ENCODE measurements at places on chromosomes 2 and 18. TPM values are rescaled to one million over a fixed set of nuclear protein-coding genes. Genes with fewer than 3 reads are reported as not detected.

RGPD3 gene
- total RNA-seq: 0.48 TPM

RNF103 gene
- total RNA-seq: 18.4 TPM

- no peak for DNase-seq
These were observed 66.9 kb downstream of the ZDBF2 start for GRCh38 chr2:206341396-206341795.

- DNase-seq: no peak
These were observed 5.1 kb downstream of the NEDD4L start for GRCh38 chr18:58049000-58049688.

FAP gene
- 0.50 TPM for total RNA-seq

- no peak for DNase-seq
These were observed 857.3 kb downstream of the CPS1 start for GRCh38 chr2:211413746-211414145.

GRCh38 chr2:158498749-158499136, 42.0 kb downstream of the PKP4 start:
- no peak for DNase-seq

DNA sequence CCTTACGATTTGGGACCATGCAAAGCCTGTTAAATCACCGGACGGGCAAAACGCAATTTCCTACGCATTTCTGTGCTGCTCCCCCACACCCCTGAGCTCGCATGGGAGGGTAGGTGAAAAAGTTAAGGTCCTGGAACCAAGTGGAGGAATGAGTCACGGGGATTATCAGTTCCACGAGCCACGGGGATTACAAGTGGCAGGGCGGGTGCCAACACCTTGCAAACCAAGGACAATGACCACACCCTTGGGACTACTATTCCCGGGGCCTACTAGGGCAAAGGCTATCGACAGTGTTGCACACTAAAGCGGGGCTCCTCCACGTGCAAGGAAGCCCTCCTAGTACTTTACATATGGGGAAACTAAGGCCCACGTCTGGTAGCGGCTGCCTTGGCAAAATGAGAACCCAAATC, 447 bp downstream of the RETSAT start:
- DNase-seq: no peak

DNA sequence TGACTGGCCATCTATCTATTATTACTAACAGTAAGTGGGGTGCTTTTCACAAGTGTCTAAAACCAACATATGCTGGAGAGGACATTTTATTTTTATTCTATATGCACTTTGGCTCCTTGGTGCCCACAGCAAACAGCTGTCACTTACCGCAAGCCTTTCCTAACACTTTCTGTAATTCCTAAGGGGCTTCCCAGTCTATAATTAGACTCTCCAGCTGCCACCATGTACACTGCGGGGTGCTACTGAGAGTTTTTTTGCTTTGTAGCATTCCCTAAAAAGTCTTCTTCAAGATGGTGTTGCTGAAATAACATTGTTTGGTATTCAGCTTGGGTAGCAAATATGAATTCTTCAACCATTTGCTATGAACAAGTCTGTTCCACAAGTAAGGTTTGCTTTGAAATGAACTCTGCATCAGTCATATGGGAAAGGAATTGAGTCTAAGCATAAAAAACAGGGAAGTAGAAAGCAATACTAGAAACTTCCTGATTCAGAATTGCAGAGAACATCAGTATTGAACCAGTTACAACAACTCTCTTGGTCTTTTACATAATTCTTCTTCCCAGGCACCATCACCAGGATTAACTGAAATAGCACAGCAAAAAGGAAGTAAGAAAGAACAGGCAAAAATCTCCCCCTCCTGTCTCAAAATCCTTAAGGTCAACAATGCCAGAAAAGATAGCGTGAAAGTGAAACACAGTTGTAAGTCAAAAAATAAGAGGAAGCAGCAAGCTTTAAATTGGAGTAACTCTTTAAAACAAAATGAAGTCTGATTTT, 28.6 kb downstream of the EPB41L3 start:
- no peak for DNase-seq

ACADL gene
- total RNA-seq: not detected

GRCh38 chr18:24809173-24809950, 348.9 kb downstream of the HRH4 start:
- DNase-seq: no peak

DNA sequence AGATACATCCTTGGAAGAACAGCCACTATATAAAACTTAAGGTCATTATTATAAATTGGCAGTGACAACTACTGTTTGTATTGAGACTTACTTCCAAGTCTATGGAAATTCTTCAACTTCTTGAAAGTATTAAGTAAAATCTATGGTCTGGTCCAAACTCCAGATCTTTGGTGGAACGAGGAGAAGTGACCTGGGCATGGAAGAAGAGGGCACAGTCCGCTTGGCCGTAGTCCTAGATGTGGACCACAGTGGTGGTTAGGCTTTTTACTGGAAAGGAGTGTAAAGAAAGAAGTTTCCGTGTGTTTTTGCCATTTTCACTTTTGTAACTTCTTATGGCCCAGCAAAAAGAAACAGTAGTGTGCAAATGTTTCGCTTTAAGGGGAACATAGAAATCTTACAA, 9.8 kb downstream of the RAB12 start:
- no peak for DNase-seq

FABP1 gene
- not detected for total RNA-seq

DNA sequence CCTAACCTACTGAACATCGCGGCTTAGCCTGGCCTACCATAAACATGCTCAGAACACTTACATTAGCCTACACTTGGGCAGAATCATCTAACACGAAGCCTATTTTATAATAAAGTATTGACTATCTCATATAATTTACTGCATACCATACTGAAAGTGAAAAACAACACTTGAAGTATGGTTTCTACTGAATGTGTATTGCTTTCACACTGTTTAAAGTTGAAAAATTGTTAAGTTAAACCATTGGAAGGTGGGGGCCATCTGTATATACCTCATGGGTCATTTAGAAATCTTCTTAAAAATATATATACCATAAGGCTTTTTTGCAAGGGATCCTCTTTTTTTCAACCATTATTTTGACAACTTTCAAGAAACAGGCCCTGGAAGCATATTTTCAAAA, 16.5 kb downstream of the RNF149 start:
- no peak for DNase-seq

DNA sequence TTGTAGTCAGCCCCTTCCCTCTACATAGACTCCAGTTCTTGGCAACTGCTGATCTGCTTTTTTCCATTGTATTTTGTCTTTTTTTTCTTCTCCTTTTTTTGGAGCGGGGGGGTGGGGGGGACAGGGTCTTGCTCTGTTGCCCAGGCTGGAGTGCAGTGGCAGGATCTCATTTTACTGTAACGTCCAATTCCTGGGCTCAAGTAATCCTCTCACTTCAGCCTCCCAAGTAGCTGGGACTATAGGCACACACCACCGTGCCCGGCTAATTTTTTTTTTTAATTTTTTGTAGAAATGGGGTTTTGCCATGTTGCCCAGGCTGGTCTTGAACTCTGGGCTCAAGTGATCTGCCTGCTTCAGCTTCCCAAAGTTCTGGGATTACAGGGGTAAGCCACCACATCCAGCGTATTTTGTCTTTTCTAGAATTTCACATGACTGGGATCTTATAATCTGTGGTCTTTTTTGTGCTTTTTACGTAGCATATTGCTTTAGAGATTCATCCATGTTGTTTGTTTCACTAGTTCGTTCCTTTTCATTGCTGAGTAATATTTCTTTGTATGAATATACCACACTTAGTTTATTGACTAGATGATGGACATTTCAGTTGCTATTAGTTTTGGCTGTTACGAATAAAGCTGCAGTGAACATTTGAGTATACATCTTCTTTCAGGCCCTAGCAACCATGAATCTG, 17.9 kb downstream of the EML4 start:
- DNase-seq: no peak

RBMS1 gene
- 52.9 TPM for total RNA-seq

DNA sequence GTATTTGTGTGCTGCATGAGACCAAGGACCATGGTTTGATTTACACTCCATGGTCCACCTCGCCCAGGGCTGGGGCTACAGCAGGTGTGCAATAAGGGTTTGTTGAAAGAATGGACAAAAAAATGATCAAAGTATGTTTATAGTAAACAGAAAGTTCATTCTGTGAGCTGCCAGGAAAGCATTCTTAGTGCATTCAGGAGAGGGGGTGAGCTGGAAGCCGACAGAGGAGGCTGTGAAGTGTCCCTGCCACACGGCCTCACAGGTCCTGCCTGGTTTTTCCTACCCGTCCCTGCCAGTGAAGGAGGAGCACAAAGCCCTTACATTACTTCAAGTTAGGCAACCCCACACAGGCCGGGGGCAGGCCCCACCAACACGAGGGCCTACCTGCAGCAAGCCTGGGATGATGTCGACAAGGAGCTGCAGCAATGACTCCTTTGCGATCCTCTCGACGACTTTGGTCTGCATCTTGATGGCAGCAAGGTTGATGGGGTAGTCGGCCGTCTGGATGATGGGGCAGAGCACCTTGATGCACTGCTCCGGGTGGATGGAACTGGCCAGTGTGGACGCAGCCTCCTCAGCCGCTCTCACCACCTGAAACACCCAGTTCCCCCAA, 63.2 kb upstream of the TFCP2L1 start:
- DNase-seq: no peak

DNA sequence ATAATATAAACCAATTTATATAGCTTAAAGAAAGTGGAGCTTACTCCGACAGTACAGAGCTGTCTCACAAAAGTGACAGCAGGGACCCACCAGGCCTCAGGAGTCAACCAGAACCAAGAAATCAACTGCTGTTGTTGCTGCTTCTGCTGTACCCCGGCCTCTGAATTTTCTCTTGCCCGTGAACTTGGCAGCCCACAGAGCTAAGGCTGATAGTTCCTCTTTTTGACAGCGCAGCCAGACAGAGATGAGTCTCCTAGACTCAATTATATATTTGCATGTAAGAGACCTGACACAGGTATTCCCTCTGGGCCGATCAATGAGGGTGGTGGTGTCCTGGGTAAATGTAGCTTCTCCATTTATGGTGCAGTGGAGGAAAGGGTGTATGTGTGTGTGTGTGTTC, 109.4 kb downstream of the KCTD1 start:
- no peak for DNase-seq

MRPL33 gene
- total RNA-seq: 61.7 TPM

NYAP2 gene
- total RNA-seq: not detected

GRCh38 chr2:112751451-112752197, 12.8 kb downstream of the CKAP2L start:
- no peak for DNase-seq

- DNase-seq: no peak
These were observed 292.5 kb upstream of the CNTNAP5 start for GRCh38 chr2:123732563-123732962.

TRPM8 gene
- total RNA-seq: not detected

LINC00305 gene
- not detected for total RNA-seq

- no peak for DNase-seq
These were observed 399.1 kb upstream of the ATP5MC3 start for GRCh38 chr2:175580652-175581051.

- DNase-seq: no peak
These were observed 52.5 kb upstream of the APCDD1 start for GRCh38 chr18:10401930-10402329.

CABLES1 gene
- 5.6 TPM for total RNA-seq

LOXL3 gene
- 1.5 TPM for total RNA-seq

DNA sequence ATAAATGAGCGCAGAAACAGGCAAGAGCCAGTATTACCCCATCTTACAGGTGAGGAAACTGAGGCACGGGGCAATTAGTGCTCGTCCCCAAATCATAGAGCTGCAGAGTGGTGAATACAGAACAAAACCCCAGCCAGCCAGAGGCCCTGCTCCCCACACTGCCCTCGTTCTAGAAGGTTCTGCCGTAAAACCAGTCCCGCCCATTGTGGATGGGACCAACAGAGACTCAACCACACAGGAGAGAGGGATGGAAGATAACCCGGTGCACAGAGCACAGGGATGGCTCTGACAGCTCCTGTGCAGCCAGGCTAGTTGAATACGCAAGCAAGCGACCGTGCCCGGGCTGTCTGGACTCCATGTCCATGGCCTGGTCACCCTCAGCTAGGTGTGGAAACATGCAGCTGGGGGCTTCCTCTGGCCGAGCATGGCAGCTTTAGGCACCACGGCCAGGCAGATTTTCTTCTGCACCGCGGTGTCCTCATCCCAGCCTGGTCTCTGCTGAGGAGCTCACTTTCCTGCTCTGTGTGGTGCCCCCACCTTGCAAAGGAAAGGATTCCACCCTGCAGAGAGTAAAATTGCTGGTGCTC, 146.4 kb downstream of the TPO start:
- DNase-seq: no peak

DNA sequence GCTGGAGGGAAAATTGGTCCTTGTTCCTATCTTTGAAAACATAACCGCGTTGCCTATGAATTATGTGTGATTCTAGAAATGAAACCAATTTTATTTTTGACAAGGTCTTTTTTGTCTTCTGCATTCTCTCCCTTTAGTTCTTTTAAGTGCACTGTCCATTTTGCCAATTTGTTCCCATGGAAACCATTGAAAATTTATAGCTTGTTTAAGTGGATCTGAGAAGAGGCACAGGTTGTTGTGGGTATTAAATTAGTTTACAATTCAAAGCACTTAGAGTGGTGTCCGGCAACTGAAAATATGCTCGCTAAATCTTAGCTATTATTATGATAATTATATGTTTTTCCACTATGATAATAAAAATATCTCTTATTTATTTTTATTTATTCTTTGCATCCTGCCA, 107.5 kb upstream of the FSHR start:
- no peak for DNase-seq

GRCh38 chr18:32577561-32577960, 106.9 kb upstream of the GAREM1 start:
- no peak for DNase-seq

GRCh38 chr2:237682151-237682550, 54.8 kb downstream of the LRRFIP1 start:
- no peak for DNase-seq

DNA sequence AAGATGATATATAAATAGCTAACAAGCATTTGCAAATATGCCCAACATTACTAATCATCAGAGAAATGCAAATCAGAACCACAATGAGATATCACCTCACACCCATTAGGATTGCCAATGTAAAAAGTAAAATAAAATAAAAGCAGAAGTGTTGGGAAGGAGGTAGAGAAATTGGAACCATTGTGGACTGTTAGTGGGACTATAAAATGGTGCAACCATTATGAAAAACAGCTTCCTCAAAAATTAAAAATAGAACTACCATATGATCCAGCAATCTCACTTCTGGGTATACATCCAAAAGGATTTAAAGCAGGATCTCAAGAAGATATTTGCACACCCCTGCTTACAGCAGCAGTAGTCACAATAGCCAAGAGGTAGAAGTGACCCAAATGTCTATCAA, 99.8 kb upstream of the DAPL1 start:
- no peak for DNase-seq

DNA sequence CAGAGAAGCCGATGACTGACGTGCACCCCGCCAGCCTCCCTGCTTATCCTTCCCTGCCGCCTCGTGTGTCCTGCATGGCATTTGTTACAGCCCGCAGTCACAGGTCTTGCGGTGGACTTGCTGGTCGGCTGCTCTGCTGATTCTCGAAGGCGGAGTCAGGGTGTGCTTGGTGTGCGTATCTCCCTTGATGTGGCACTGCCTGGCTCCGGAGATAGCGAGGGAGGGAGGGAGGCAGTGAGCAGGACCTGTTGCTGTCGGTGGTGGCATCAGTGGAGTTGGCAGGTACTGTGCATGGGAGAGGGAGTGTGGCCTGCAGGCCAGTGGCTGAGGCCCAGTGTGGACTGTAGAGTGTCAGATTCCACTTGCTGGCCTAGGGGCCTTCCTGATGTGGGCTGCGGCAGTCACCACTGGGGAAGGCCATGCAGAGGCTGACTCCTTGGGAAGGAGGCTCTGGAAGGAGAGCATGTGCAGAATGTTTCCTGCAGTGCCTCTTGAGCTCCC, 198.9 kb downstream of the AGAP1 start:
- no peak for DNase-seq

QPCT gene
- 1.5 TPM for total RNA-seq

GRCh38 chr2:230068651-230069055, at the start of gene SLC16A14:
SLC16A14 (minus strand) TSS chr2:230068924; CDS start chr2:230059352, 9,572 bp downstream.
- DNase-seq: no peak
